OCI-LY7 (cell line): ENCODE measurements at places on chromosomes 2 and 18.
A peak's percentile ranks its signal among the peaks of the same experiment; 100 is the strongest.

- DNase-seq = no peak
Observed at GRCh38 chr18:23069481-23069880, 65.8 kb upstream of the CABLES1 start.

- peak; percentile 39 for DNase-seq
Observed at GRCh38 chr18:22563164-22563583, 145.5 kb upstream of the CTAGE1 start.

DNA sequence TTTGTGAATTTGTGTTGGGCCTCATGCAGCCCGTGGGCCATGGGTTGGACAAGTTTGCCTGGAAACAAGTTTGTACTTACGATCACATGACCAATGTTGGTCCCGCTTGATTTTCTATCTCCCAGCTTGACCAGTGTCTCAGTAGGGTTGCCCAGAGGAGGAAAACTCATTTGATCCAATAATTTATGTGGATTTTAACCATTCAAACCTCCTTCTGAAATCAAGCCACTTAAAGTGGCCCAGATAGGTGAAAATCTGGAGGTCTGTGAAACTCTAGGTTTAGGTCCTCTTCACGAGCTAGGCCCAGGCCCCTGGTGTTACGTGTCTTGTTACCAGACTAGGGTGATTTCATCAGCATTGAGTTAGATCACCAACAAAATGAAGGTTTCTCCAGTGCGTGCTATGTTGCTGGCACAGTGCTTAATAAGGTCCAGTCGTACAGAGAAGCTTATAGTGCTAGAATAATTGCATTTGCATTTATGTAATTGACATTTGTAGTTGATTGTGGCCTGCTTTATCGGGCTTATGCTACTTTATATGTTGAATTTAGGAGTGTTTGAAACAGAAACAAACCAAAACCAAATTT is 4.4 kb downstream of the ACTR2 start:
- no peak for DNase-seq

DNA sequence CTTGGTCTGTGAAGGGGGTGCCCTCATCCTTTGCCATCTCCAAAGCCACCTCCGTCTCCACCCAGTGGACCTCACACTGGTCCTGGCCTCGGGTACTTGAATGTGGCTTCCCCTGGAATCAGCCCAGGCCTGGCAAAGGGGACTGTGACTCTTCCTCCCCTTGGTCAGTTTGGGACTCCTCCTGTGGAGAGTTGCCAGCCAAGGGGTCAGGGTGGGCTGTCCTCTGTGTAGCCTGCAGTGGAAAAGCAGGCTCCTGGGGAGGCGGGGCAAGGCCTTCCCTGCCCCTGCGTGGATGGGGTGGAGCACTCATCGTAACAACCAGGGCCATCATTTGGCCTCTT is 59.8 kb downstream of the INHBB start:
- no peak for DNase-seq

- peak; percentile 6 for DNase-seq
Observed at GRCh38 chr2:206443735-206444527, 599 bp downstream of the ADAM23 start.

DNA sequence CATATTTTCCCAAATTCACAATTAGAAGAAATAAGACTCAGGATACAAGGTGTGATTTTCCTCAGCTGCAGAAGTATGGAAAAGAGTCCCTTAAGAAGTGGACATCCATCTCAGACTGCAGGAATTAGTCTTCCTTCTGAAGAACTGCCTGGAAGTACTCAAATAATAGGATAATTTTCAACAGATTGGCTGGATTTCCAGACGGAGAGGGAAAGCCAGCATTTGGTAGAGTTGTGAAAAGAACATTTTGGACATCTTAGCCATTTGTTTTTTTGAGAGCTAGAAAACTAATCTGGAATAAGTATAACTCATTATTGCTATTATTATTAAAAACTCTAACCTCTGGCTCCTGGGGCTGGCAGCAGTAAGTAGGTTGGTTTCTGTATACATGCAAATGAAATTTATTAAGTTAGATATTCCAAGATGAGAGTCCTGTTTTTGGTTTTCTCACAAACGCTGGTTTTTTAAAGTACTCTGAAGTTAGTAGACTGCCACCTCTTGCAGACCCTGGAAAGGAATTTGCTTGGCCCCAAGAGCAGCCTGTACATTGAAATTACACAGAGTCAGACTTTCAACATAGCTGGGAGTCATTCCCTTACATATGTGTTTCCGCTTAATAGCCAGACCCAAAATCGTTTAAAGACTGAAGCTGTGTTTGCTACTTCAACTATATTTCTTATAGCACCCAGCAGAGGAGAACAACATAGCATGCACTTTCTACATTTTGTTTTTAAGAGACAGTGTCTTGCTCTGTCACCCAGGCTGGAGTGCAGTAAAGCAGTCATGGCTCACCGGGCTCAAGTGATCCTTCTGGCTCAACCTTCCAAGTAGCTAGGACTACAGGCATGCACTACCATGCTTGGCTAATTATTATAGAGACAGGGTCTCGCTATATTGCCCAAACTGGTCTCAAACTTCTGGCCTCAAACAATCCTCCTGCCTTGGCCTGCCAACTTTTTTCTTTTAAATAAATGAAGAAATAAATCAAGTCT is 142.4 kb downstream of the THADA start:
- DNase-seq = no peak

- DNase-seq = no peak
Observed at GRCh38 chr2:9768388-9768787, 74.9 kb upstream of the TAF1B start.

- peak; percentile 60 for DNase-seq
Observed at GRCh38 chr2:210496512-210496911, 20.0 kb upstream of the LANCL1 start.

GRCh38 chr18:25373432-25374179 is 21.6 kb upstream of the ZNF521 start:
- no peak for DNase-seq

DNA sequence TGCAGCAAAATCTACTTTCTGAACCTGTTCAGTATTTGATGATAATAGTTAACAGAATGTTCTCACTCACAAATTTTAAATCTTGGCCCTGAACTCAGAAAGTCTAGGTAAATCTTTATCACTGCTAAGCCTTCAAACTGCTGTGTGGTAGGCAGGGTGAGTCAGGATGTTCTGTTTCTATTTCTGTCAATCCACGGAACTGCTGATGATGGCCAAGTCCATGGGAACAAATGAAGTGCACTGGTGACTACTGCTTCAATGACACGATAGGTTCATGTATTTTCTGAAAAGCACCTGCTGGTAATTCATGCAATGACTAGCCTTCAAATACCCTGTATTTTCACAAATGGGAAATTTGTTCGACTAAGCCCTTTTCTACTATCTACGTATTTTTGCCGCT is 14.2 kb downstream of the NIFK start:
- DNase-seq = no peak

DNA sequence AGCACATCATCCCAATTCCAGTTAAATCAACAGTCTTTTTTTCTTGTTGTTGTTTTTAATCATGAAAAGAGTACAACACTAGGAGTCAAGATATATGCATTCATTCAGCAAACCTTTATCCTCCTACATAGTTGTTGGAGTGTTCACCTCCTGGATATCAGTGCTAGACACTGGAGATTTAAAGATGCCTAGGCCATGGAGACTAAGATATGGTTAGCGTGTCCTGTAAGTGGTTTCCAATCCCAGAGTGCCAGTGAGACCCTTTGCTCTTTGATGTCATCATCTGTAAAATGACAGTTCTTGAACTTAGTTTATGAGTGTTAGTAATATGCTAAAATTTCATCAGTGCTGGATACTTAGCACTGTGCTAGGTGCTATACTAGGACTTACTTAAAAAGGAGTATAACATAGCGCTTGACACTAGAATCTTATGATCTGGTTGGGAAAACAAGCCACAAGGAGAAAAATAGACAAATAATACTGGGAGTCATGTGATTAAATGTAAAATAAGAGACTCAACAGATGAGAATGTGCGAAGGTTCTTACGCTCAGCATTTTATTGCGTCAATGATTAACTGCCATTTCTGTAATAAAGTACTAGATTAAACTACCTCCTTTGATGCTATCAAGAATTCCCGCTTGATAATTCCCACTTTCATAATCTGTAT is 31.5 kb downstream of the BABAM2 start:
- DNase-seq = no peak

DNA sequence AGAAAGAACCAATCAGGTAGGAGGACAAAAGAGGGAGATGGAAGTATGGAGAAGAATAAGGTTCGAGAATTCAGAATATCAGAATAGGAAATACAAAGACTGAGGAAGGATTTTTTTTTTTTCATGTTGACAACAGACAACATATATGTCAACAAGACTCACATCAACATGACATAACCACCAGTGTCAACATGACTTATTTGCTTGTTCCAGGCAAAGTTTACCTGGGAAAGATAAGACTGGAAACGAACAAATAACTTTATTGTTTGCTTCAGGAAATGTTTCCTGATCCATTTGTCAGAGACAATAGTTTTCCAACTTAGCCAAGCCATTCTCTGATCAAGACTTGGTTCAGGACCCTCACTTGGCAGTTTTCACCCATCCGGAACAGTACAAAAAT is 321.9 kb upstream of the NETO1 start:
- no peak for DNase-seq

GRCh38 chr2:178506949-178507348 is 26.7 kb downstream of the PLEKHA3 start:
- DNase-seq = no peak

DNA sequence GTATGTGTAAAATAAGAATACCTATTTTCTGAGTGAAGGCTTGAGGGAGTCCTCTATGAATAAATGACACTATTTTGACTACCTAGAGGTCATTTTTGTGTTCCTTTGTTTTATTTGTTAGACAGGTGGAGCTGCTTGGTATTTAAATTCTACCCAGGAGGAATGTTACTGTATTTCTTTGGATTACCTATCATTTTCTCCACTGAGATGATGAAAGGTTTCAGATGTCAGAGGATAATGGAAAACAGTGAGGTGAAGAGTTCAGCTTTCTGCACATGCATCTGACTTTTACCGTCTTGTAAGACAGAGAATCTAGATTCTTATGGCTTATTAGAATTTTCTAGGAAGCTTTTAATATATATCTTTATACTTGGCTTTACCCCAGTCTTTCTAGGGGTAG is 689.8 kb upstream of the NXPH2 start:
- DNase-seq = no peak

GRCh38 chr2:179877601-179878364 is 16.4 kb upstream of the ZNF385B start:
- DNase-seq = peak; percentile 91

GRCh38 chr2:171910494-171910893 is 11.8 kb upstream of the HAT1 start:
- DNase-seq = no peak

DNA sequence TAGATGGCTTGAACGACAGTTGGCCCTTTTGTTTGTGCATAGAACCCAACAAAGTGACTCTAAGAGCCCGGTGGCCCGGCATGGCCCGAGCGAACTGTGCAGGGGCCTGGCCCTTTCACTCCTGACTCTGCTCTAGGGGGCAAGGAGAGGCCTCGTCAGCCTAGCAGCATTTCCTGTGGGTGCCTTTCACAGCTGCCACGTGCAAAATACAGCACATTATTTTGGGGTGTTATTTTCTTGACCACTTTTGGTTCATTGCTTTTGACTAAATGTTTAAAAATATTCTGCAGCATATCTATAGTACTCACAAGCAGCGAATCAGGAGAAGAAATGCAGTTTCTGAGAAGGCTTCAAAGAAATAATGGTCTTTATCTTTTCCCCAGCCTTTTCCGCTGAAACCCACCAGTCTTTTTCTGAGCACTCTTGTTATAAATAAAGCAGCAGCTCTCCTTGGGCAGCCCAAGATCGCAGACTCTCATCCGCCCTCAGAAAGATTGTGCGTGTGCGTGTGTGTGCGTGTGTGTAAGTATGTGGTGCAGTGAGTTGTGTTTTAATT is 31.3 kb downstream of the DGKD start:
- peak; percentile 72 for DNase-seq

DNA sequence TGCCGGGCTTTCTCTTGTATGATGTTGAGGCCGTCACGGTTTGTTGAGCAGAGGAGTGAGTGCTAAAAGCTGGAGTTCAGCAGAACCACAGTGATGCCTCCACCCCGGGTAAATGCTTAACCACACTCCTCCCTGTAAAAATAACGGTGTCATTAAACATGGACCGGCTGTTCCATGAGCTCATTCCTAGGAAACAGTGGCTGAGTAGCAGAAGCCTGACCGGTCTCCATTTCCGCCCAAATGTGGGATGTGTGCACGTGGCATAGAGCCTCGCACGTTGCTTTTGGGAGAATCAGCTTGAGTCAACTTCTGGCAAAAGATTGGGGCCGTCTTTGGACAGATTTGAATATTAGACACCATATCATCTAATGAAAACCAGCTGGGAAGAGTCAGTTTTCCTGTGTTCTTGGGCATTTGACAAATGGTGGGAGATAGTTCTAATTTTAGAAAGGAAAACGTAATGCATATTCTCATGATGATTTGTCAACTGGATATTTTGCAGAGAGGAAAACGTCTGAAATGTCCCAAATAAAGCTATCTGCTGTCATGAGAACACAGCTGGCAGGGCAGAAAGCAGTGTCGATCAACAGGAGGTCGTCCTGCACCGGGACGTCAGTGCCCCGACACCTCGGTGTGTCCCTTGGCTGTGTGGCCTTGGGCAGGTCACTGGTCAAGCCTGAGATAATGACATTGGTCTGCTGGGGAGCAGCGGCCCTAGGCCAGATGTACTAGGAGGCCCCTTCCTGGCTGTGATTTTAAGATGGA is 42.4 kb downstream of the LRRFIP1 start:
- DNase-seq = peak; percentile 92

GRCh38 chr2:176471949-176472348 is 202.7 kb downstream of the MTX2 start:
- DNase-seq = no peak

- no peak for DNase-seq
Observed at GRCh38 chr18:47203626-47204464, 27.7 kb upstream of the IER3IP1 start.

DNA sequence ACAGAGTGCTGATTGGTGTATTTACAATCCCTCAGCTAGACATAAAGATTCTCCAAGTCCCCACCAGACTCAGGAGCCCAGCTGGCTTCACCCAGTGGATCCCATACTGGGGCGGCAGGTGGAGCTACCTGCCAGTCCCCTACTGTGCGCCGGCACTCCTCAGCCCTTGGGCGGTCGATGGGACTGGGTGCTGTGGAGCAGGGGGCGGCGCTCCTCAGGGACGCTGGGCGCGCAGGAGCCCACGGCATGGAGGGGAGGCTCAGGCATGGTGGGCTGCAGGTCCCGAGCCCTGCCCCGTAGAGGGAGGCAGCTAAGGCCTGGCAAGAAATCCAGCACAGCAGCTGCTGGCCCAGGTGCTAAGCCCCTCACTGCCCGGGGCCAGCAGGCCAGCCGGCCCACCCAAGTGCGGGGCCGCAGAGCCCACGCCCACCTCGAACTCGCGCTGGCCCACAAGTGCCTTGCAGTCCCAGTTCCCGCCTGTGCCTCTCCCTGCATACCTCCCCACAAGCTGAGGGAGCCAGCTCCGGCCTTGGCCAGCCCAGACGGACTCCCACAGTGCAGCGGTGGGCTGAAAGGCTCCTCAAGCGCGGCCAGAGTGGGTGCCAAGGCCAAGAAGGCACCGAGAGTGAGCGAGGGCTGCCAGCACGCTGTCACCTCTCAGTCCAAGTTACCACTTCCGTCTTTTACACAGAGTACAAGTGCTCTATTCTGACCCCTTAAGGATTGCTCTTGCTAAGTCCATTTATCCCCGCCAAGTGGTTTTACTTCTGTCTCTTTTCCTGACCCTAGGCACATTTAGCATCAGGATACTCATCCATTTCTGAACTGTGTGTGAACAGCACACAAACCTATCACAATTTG is 1.7 kb upstream of the RPE start:
- no peak for DNase-seq

- no peak for DNase-seq
Observed at GRCh38 chr2:3202926-3203325, 174.7 kb downstream of the EIPR1 start.

- no peak for DNase-seq
Observed at GRCh38 chr2:159065313-159065712, 96.9 kb downstream of the TANC1 start.

- no peak for DNase-seq
Observed at GRCh38 chr18:77098029-77098428, 34.6 kb downstream of the MBP start.
